ENCODE measurements at places on chromosomes 5 and 9. TPM values are rescaled to one million over a fixed set of nuclear protein-coding genes. Genes with fewer than 3 reads are reported as not detected.

PLCXD3 gene
- total RNA-seq: 4.2 TPM

OTP gene
- not detected for total RNA-seq

MAMDC4 gene
- total RNA-seq: 3.0 TPM

PCDHA4 gene
- total RNA-seq: 0.85 TPM

SV2C gene
- total RNA-seq: 4.9 TPM

CD14 gene
- total RNA-seq: 107 TPM

WDR38 gene
- not detected for total RNA-seq

CYSRT1 gene
- total RNA-seq: not detected

DBH gene
- total RNA-seq: 0.13 TPM

CDX1 gene
- not detected for total RNA-seq

RLN2 gene
- total RNA-seq: not detected

P4HA2 gene
- 26.9 TPM for total RNA-seq

SCGB3A2 gene
- total RNA-seq: 1.0 TPM

FBP2 gene
- not detected for total RNA-seq

TAF11L12 gene
- total RNA-seq: not detected

SPTLC1 gene
- 66.4 TPM for total RNA-seq

OSMR gene
- total RNA-seq: 103 TPM

CYLC2 gene
- total RNA-seq: not detected

AP3S1 gene
- total RNA-seq: 106 TPM

NMUR2 gene
- not detected for total RNA-seq

ATP6V1G1 gene
- total RNA-seq: 61.7 TPM

JAKMIP2 gene
- 14.6 TPM for total RNA-seq

GLDC gene
- total RNA-seq: 35.6 TPM

INSL6 gene
- not detected for total RNA-seq

ADAMTS2 gene
- 25.3 TPM for total RNA-seq

GARIN3 gene
- total RNA-seq: not detected

NUP214 gene
- 73.7 TPM for total RNA-seq

NRG2 gene
- total RNA-seq: 1.7 TPM

WNK2 gene
- 6.6 TPM for total RNA-seq

MYOT gene
- 10.9 TPM for total RNA-seq

CLIC3 gene
- total RNA-seq: 11.3 TPM

BAAT gene
- total RNA-seq: not detected

SYNPO gene
- 179 TPM for total RNA-seq

CWC27 gene
- 27.6 TPM for total RNA-seq

Data from sciatic nerve (tissue), 2 donors.